ENCODE measurements at places on chromosomes 16 and 17. TPM values are rescaled to one million over a fixed set of nuclear protein-coding genes. Genes with fewer than 3 reads are reported as not detected.

Gene TPPP3
- 38.8 TPM for polyA plus RNA-seq

- H3K36me3 ChIP-seq, result no peaks in the 10 kb centered on the region
- no peak for DNase-seq
- no peak overlapping the region for H3K4me3 ChIP-seq
These were observed 23.0 kb upstream of the TNS4 start for GRCh38 chr17:40524243-40524965.

DNA sequence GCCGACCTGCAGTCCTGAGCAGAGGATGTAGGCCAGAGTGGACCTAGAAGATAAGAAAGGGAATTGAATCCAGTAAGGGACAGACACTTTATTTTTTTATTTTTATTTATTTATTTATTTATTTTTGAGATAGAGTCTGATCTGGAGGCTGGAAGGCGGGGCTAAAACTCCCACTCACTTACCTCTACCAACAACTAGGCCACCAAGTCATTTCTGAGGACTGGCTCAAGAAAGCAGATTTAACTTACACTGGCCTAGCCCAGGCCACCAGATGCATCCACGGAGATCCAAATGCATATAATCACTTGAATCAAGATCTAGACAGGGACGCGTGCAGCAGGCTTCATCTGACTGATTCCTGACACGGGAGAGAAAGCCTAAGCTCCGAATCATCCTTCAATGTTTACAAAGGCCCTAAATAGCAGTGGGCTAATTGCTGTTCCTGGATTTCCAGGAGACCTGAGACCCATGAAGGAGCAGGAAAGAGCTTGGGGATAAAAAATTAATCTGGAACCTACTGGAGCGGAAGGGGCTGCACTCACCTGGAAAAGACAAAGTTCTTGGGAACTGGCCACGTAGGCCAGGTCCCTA lies 1.1 kb upstream of the ALOX12 start:
- H3K27me3 ChIP-seq, result no peaks in the 10 kb centered on the region
- no peak for DNase-seq
- no peak overlapping the region for H3K27ac ChIP-seq
- peaks cover 17% of the 10 kb centered on the region for H3K4me1 ChIP-seq
- peaks cover 35% of the 10 kb centered on the region for H3K36me3 ChIP-seq

Gene QPRT
- polyA plus RNA-seq, result 11.6 TPM

- peak within 1 kb of the TSS; percentile 45 for H3K4me3 ChIP-seq
- H3K27ac ChIP-seq, result no peak within 1 kb of the TSS
- peak; percentile 22 for DNase-seq
- peaks cover 35% of the 10 kb centered on the region for H3K4me1 ChIP-seq
These were observed at the start of gene SDK2 for GRCh38 chr17:73644145-73645049. Gene SDK2 (minus strand): TSS chr17:73644445. CDS start chr17:73644088, 357 bp downstream.

Gene CD300C
- polyA plus RNA-seq, result 0.13 TPM

Data from stomach (tissue), 19 donors.